ENCODE measurements at places on chromosomes 7 and 10.

- DNase-seq: no peak
These were observed 1028.6 kb downstream of the CNTNAP2 start for GRCh38 chr7:147145194-147145593.

DNA sequence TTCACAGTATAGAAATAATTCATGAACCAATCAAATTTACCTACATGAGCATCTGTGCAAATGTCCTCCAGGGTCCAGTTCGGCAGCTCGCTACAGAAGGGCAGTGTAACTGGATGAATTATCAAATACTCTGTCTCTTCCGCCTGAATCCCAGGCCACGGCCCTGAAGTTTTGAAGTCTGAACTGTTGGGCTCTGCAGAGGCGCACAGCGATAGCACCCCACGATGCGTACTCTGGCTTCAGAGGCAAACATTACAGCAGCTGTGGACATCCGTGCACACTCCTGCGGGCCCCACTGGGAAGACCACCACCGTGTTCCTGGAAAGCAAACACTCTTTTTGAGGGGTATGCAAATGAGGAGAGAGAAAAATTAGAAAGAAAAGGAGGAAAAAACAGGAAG is 259.8 kb upstream of the TCERG1L start:
- DNase-seq: no peak

GRCh38 chr10:12634621-12634931 is 285.2 kb downstream of the CAMK1D start:
- DNase-seq: no peak

DNA sequence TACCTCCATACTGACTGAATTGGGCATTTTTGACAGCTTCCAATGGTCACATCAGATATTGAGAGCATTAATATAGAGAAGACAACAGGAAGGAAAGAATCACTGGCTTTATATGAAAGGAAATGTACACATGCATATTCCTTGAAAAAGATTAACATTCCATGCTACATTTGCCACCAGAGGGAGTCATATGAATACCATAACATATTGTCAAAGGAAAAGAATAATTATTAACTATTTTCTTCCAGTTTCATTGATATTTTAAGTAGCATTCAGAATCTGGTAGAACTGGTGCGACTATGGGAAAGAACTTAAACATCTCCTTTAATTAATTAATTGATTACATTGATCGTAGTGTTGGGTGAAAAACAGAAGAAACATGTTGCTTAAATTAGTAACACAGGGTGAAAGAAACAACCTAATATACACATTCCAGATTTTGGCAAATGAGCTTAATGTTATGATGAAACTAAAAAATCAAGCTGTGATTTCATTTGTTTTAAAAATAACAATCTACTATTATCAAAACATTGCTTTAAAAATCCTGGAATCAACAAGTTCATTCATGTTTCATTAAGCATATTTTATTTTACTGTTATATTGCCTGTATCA is 71.5 kb downstream of the GPR85 start:
- DNase-seq: peak; percentile 80

- no peak for DNase-seq
These were observed 275.9 kb downstream of the PRPF18 start for GRCh38 chr10:13862546-13863233.

DNA sequence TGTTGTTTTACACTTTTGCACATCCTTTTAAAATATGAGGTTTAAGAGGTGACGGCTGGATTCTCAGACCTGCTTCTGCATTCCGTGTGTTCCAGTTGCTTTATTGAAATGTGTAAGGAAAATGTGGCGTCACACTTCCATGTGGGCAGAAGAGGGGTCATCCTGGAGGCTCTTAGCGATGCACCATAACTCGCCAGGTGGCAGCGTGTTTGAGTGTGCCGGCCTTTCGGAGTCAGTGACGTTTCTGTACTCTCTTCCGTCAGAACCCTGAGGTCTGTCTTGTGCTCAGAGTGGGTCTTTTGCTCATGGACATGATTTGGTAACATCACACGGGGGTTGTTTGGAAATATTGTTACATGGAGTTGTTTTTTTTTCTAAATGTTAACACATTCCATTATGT is 9.1 kb downstream of the PPP2R2D start:
- no peak for DNase-seq

GRCh38 chr7:90178679-90179278 is 24.5 kb downstream of the STEAP1 start:
- peak; percentile 89 for DNase-seq

DNA sequence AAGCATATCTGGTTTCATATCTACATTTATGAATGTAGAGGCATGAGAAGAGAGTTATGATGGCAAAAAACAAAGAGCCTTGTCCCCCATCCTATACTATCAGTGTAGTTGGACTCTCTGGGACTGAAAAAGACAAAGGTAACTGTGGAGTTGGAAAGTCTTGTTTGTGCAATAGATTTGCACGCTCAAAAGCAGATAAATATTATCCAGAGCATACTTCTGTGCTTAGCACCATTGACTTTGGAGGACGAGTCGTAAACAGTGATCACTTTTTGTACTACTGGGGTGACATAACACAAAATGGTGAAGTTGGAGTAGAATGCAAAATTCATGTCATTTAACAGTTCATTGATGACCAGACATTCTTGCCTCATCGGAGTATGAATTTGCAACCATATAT is 85.2 kb upstream of the EGFR start:
- no peak for DNase-seq

GRCh38 chr7:105963038-105963667 is at the start of gene CDHR3:
Gene CDHR3 (plus strand): TSS chr7:105963264. CDS start chr7:105963319, 55 bp downstream.
- no peak for DNase-seq

- no peak for DNase-seq
These were observed 47.5 kb downstream of the PDLIM1 start for GRCh38 chr10:95243318-95243617.

DNA sequence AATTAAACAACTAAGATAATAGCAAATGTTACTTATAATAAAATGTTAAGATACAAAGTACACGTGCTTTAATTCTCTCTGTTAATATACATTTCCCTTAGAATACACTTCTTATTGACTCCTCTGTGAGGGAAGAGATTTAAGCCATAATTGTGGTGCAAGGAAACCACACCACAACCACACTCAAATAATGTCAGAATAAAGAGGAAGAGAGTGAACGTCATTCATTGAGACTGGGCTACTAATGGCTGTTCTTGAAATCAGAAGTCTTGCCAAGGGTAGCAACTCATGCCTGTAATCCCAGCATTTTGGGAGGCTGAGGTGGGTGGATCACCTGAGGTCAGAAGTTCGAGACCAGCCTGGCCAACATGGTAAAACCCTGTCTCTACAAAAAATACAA is 10.0 kb downstream of the FAM171A1 start:
- no peak for DNase-seq

GRCh38 chr7:158422887-158423560 is 164.6 kb downstream of the PTPRN2 start:
- no peak for DNase-seq

GRCh38 chr7:71826141-71826540 is 586.0 kb downstream of the CALN1 start:
- no peak for DNase-seq

DNA sequence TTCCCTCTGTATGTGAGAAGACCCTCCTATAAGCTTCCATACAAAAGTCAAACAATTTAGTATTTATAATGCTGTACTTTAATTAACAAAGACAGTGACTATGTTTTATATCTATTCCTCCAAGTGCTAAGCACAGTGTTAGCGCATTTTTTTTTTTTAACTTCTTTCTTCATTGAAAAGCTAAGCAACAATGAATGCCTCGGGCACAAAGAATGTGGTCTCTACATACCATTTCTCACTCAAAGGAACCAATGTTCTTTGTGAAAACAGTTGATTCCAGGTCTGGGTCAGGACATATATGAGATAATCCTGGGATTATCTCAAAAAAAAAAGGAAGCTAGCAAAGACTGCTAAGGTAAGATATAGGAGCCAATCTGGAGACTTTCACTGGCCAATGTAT is 26.2 kb upstream of the REEP3 start:
- DNase-seq: no peak

- DNase-seq: no peak
These were observed 5.2 kb upstream of the BRI3 start for GRCh38 chr7:98276241-98276761.

GRCh38 chr10:30437031-30437841 is 3.3 kb downstream of the MAP3K8 start:
- DNase-seq: peak; percentile 27

GRCh38 chr10:70984986-70985722 is 96.8 kb upstream of the PCBD1 start:
- DNase-seq: no peak

Measured in ACHN (cell line).